ENCODE measurements at places on chromosomes 12 and 14. TPM values are rescaled to one million over a fixed set of nuclear protein-coding genes. Genes with fewer than 3 reads are reported as not detected.

The VWF gene
- total RNA-seq = 83.7 TPM

The REP15 gene
- total RNA-seq = 1.0 TPM

DNA sequence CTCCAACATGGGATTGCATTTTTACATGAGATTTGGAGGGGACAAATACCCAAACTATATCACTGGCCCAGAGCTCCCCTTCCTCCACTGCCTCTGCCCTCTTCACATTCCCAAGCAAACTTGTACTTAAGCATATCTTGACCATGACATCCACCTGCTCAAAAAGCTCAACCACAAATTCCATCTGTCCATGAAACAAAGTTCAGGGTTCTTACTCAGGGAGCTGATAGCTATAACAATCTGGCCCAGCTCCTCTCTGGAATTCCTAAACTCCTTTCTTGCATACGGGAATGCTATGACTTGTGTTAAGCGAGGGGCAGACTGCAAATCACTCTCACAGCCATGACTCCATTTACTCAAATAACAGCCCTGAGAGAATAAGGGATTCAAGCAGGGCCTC, 152.1 kb downstream of the GALC start:
- H3K36me3 ChIP-seq = no peaks in the 10 kb centered on the region
- H3K27ac ChIP-seq = no peak overlapping the region
- H3K4me3 ChIP-seq = no peak overlapping the region
- no peaks in the 10 kb centered on the region for H3K4me1 ChIP-seq

- H3K36me3 ChIP-seq = no peaks in the 10 kb centered on the region
- H3K4me1 ChIP-seq = no peaks in the 10 kb centered on the region
- H3K27ac ChIP-seq = no peak overlapping the region
- H3K4me3 ChIP-seq = no peak overlapping the region
Observed at GRCh38 chr12:24230061-24230701, 280.7 kb upstream of the SOX5 start.

The LRP6 gene
- total RNA-seq = 42.6 TPM

DNA sequence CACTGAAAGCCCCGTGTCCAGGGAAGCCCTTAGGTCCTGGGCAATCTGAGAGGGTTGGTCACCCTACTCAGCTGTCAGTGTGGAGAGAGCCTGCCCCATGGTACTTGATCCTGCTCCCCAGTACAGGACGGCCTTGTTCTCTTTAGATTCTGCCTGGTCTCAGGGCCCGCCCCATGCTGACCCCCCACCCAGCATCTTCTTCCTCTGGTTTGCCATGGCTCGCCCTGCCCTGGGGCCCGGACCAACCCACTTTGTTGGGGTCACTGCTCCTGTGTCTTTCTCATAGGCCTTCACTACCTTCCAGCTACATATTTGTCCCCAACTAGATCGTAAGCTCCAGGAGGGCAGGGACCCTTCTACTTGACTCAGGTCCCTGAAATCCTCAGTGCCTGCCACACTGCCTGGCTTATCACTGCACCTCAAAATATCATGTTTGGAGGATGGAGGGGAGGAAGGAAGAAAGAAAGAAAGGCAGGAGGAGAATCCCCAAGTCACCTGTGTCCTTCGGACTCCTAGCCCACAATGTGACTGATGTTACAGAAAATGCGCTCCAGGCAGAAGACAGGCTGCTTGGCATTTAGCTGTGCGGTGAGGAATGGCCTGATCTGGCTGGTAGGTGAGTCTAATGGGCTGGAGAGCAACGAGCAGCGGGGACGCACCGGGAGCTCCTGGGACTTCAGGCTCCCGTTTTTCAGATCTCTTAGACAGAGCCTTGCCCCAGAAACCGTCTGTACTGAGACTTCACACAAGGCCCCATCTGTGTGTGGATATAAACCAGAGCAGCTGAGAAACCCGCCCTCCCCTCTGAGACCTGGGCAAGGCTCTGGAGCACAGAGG, 66.1 kb downstream of the C14orf132 start:
- no peak for DNase-seq
- H3K4me3 ChIP-seq = no peak overlapping the region
- no peaks in the 10 kb centered on the region for H3K27me3 ChIP-seq

The KRT79 gene
- 0.19 TPM for total RNA-seq

The LRRC10 gene
- not detected for total RNA-seq

DNA sequence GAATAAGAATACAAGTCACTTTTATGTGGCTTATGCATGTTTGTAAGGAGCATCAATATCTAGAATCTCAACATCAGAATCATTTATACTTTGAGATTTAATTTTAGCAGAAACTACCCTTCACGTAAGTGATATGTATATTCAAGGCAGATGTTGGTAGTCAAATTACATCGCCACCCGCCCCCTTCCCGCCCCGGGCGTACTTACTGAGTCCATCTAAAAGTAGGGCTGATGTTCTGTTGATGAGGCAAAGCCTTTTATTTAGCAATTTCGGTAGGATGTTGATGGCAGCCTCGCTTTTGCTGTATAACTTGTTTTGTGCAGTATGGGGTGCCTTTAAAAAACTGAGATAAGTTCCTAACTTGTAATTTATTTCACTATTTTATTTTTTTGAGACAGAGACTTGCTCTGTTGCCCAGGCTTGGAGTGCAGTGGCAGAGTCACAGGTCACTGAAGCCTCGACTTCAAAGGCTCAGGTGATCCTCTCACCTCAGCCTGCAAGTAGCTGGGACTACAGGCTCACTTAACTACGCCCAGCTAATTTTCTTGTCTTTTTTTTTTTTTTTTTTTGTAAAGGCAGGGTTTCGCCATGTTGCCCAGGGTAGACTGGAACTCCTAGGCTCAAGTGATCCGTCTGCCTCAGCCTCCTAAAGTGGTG, 30.8 kb downstream of the KTN1 start:
- no peak overlapping the region for H3K4me3 ChIP-seq
- no peak for DNase-seq
- no peak overlapping the region for H3K27ac ChIP-seq
- H3K4me1 ChIP-seq = peaks cover 4% of the 10 kb centered on the region
- no peaks in the 10 kb centered on the region for H3K36me3 ChIP-seq

GRCh38 chr12:25455696-25456095, 97.4 kb downstream of the LMNTD1 start:
- no peak for DNase-seq
- H3K36me3 ChIP-seq = no peaks in the 10 kb centered on the region
- H3K4me3 ChIP-seq = no peak overlapping the region
- no peak overlapping the region for H3K27ac ChIP-seq
- H3K4me1 ChIP-seq = no peaks in the 10 kb centered on the region

The GPR135 gene
- total RNA-seq = 33.1 TPM

- no peaks in the 10 kb centered on the region for H3K36me3 ChIP-seq
- no peaks in the 10 kb centered on the region for H3K4me1 ChIP-seq
- peak; percentile 80 for DNase-seq
- no peaks in the 10 kb centered on the region for H3K27me3 ChIP-seq
- H3K4me3 ChIP-seq = no peak overlapping the region
Observed at GRCh38 chr12:2284857-2285256, 232.1 kb downstream of the CACNA1C start.

DNA sequence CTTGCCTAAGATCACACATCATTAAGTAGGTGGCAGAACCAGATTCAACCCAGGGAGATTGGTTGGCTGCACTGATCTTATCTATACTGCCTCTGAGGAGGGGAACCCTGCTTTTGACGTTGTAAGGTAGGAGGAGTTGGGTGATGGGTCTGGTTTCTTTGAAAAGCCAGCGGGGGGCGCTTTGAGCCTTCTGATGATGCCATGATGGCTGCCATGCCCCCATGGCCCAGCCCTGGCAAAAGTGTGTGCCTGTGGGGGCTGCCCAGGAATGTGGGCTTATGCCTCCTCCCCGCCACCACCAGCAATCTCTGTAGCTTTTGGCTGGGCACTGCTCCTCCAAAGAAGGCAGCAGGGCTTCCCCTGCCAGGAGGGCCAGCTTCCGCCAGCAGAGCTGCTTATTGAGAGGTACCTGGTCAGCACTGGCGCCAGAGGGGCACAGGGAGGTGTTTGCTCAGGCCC, 224.3 kb downstream of the SLC41A2 start:
- DNase-seq = no peak
- no peak overlapping the region for H3K4me3 ChIP-seq
- H3K27ac ChIP-seq = no peak overlapping the region

DNA sequence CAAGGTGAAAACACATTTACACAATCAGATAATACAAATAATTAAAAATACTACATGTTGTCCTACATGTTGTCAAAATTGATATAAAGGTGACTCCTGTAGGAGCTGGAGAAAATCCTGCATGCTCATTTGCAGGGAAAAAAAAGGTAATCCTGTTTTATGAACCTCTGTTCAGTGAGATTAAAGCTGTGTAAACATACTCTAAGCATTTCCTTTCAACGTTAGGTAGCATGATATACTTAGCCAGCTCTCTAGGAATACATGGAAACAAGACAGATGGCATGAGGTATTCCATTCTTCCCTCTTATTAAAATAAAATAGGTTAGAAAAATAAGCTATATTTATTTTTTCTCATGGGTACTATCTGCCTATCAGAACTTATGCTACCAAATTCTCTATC, 635.7 kb upstream of the FLRT2 start:
- no peak for DNase-seq
- no peaks in the 10 kb centered on the region for H3K36me3 ChIP-seq
- no peak overlapping the region for H3K27ac ChIP-seq
- H3K4me1 ChIP-seq = no peaks in the 10 kb centered on the region
- H3K4me3 ChIP-seq = no peak overlapping the region
- no peaks in the 10 kb centered on the region for H3K27me3 ChIP-seq

- H3K4me1 ChIP-seq = peaks cover 21% of the 10 kb centered on the region
- DNase-seq = no peak
- no peaks in the 10 kb centered on the region for H3K27me3 ChIP-seq
- no peak overlapping the region for H3K27ac ChIP-seq
- H3K36me3 ChIP-seq = no peaks in the 10 kb centered on the region
Observed at GRCh38 chr14:101878822-101879528, 85.4 kb upstream of the DYNC1H1 start.

DNA sequence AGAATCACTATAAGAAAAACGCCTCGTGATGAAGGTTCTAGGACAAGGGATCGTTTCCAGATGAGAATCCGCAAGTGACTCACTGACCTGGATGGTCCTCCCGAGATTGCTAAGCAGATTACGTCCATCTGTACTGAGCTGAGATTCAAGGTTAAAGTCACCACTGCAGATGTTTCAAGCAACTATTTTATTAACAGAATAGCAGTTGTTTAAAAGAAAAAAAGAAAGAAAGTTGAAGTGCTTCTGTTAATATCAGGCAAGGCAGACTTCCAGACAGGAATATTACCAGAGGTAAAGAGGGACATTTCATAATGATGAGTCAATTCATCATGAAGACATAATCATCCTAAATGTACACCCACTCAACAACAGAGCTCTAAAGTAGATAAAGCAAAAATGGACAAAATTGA, 17.9 kb downstream of the PXN start:
- H3K4me1 ChIP-seq = peaks cover 35% of the 10 kb centered on the region
- H3K36me3 ChIP-seq = no peaks in the 10 kb centered on the region
- DNase-seq = no peak
- no peaks in the 10 kb centered on the region for H3K27me3 ChIP-seq

The ABHD12B gene
- total RNA-seq = not detected

DNA sequence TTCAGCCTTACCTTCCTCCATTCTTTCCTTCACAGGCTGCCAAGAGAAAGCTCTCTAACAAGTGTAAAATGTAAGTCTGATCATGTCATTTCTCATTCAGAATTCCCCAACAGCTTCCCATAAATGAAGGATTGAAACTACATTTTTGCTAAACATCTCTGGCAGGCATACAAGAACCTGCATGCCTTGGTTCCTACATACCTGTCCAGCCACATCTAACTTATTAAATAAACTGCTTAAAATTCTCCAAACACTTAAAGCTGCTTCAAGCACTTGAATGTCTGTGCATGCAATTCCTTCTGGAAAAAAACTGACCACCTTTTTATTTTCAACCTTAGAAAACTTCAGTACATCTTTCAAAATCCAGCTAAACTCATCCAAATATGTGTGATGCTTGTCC, 84.4 kb upstream of the DCN start:
- no peaks in the 10 kb centered on the region for H3K36me3 ChIP-seq
- H3K27ac ChIP-seq = no peak overlapping the region

DNA sequence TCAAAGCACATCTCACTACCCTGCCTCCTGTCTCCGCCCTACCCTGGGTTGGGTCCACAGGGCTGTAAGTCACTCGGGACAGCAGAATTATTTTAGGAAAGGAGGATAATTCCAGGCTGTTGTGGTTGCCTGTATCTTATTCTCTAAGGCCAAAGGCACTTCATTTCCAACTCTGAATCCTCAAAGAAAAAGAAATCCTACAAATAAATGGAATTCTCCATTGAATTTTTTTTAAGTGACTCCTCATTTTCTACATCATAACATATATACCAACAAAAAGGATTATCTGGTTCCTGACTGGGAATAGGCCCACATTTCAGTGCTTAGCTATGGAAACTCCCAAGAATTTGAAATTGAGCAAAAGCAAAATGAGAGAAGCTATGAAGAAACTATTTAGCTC, 186.4 kb downstream of the ITPR2 start:
- H3K36me3 ChIP-seq = no peaks in the 10 kb centered on the region
- no peak overlapping the region for H3K4me3 ChIP-seq
- no peak overlapping the region for H3K27ac ChIP-seq

DNA sequence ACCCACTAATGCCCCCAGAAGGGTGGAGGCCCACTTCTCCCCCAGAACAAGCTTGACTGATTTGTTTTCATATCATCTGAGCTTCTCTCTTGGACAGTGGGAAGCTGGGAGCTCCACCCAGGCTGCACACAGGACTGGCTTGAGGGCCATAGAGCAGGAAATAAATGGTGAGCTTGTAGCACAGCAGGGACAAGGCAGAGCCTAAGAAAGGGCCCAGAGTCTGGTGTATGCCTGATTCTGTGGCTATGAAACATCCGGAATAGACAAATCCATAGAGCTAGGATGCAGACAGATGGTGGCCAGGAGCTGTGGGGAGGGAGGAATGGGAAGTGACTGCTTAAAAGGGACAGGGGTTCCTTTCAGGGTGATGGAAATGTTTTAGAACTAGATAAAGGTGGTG, 79.0 kb downstream of the ARL6IP4 start:
- no peaks in the 10 kb centered on the region for H3K36me3 ChIP-seq
- H3K4me3 ChIP-seq = no peak overlapping the region
- H3K27me3 ChIP-seq = no peaks in the 10 kb centered on the region
- peaks cover 57% of the 10 kb centered on the region for H3K4me1 ChIP-seq

GRCh38 chr12:102107970-102108369, 11.9 kb downstream of the NUP37 start:
- no peak overlapping the region for H3K27ac ChIP-seq
- H3K4me1 ChIP-seq = no peaks in the 10 kb centered on the region
- H3K27me3 ChIP-seq = no peaks in the 10 kb centered on the region
- DNase-seq = no peak
- H3K4me3 ChIP-seq = no peak overlapping the region

DNA sequence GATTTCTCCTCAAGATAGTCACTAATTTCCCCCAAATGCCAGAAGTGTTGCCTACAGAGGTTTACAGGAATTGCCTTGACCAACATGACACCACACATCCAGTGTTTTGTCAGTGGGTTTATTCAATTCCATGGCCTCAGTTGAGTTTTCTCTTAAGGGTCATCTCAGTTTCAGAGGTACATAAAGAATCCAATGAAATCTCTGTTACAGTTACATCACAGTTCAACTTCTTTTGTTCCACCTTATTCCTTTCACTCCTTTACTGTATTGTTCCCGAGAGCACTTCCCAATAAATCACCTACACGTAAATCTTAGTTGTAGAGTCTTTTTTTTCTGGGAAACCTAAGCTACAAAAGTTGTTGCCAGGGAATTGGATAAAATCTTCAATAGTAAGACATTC, 73.6 kb upstream of the GARIN6 start:
- no peak overlapping the region for H3K4me3 ChIP-seq
- no peak for DNase-seq
- H3K36me3 ChIP-seq = no peaks in the 10 kb centered on the region
- no peak overlapping the region for H3K27ac ChIP-seq
- no peaks in the 10 kb centered on the region for H3K27me3 ChIP-seq

- DNase-seq = no peak
- no peaks in the 10 kb centered on the region for H3K36me3 ChIP-seq
- peaks cover 8% of the 10 kb centered on the region for H3K4me1 ChIP-seq
- H3K27me3 ChIP-seq = no peaks in the 10 kb centered on the region
- H3K4me3 ChIP-seq = no peak overlapping the region
Observed at GRCh38 chr12:67446716-67447115, 177.6 kb downstream of the CAND1 start.
